ENCODE measurements at places on chromosomes 11 and 22.
A peak's percentile ranks its signal among the peaks of the same experiment; 100 is the strongest.

- no peak for DNase-seq
Observed at GRCh38 chr11:76984743-76985142, 49.5 kb upstream of the B3GNT6 start.

- DNase-seq, result no peak
Observed at GRCh38 chr22:46519377-46519776, 18.0 kb downstream of the CELSR1 start.

DNA sequence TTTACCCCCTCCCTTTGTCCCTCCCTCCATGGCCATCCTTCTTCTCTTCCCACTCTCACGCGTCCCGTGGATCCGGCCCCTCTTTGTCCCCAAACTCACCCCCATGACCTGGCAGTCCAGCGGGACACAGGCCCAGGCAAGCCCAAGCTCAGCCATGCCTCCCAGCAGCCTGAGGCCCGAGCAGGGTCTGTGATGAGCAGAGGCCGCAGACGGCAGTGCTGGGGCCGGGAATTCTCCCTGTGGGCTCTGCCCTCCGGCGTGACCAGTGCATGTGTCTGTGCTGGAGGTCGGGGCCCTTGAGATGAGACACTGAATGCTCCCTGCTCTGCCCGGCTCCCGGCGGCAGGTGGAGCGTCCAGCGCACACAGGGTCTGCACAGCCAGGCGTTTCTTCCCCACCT, 237.9 kb downstream of the BRD1 start:
- DNase-seq, result no peak

GRCh38 chr11:34856251-34856650, 59.9 kb downstream of the APIP start:
- DNase-seq, result no peak

DNA sequence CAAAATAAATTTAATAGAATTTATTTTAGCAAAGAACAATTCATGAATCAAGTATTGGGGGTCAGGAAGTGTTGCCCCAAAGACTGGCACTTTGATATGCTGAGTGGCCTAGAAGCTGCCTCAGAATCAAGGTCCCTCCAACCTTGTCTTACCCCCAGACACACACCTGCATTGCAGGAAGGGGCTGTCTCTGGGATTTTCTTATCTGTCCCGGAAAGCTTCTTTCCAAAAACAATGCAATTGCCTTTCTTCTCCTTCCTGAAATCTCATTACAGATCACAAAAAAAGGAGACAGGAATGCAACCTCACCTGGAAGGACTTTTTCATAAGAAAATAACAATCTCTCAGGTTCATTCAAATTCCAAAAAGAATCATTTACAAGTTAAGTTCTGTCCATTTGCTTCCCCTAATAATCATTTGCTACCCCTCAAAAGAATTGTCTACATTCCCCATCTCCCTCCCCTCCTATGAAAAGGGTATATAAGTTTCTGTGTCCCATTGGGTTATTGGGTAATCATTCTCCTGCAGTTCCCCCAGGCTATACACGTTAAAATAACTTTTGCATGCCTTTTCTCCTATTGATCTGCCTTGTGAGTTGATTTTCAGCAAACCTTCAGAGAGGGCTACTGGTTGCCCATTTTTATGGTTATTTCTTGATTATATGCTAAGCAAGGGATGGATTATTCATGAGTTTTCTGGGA, 21.3 kb downstream of the OR10A6 start:
- no peak for DNase-seq

- no peak for DNase-seq
Observed at GRCh38 chr22:23774922-23775436, 2.3 kb downstream of the MMP11 start.

- no peak for DNase-seq
Observed at GRCh38 chr22:37329238-37330140, 47.2 kb downstream of the CYTH4 start.

- DNase-seq, result no peak
Observed at GRCh38 chr11:132168344-132168981, 798.0 kb downstream of the NTM start.

DNA sequence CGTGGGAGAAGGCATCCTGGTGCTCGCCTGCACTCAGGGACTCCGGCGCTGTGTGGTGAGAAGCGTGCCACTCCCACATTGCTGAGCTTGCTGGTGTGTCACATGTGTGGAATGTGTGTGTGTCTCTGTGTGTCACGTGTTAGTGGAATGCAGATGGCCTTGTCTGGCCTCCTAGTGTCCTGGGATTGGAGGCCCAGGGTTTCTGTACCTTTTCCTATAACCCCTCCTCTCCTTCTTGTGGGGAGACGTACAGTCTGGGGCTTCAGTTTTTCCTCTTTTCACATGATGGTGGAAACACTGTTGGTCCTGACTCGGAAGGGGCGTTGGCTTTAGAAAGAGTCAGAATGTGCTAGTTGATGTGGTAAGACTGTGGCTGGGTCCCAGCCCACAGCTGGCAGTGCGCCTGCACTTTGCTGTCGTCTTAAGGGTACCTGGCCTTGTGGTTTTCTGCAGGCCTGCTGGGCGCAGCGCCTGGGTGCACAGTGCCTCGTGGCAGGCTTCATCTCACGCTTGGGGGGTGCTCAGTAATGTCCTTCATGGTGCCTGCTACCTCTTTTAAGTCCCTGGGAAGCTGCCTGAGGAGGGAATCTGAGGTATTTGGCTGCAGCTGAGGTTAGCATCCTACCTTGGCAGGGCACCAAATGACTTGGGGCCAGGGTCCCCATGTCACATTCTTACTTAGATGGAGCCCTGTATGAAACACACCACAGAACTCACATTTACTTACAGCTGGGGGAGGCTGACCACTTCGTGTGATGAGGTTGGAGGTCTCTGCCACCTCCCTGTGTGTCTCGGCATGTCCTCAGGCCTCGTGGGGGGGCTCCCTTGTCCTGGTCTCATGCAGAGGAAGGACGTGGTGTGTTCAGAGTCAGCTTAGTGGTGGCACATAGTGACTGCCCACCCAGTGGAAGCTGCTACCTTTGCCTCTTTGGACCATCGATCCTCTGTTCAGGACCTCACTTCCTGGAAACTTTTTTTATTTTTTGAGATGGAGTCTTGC, 61.9 kb downstream of the MED15 start:
- DNase-seq, result peak; percentile 73

- DNase-seq, result no peak
Observed at GRCh38 chr22:49609207-49609876, 218.3 kb downstream of the BRD1 start.

GRCh38 chr11:134724779-134725140, 312.7 kb upstream of the B3GAT1 start:
- DNase-seq, result no peak

DNA sequence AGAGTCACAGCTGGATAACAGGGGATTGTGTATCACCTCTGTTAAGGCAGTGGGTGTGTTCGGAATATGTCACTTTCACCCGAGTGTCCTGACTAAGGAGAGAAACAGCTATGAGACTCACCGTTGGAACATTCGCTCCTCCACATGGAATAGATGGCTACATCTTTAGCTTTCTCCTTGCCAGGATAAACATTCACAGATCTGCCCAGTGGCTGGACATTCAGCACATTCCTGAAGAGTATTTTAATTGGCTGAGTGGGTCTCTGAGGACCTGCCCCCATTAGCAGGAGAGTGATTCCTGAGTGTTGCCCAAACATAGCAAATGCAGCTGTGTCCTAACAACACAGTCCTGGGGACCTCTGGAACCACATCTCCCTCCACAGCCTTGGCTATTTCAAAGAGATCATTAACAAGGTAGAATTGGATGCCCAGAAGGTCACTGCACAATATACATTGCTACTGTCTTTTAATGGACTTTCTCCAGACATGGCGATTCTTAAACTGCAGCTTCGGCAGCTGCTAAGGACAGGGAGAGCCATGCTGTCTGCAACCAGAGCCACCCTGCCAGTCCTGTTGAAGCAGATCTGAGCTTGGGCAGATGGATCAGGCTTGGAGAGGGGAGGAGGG, 435.0 kb upstream of the CADM1 start:
- DNase-seq, result no peak

- DNase-seq, result no peak
Observed at GRCh38 chr11:122100756-122101080, 15.3 kb downstream of the BLID start.

DNA sequence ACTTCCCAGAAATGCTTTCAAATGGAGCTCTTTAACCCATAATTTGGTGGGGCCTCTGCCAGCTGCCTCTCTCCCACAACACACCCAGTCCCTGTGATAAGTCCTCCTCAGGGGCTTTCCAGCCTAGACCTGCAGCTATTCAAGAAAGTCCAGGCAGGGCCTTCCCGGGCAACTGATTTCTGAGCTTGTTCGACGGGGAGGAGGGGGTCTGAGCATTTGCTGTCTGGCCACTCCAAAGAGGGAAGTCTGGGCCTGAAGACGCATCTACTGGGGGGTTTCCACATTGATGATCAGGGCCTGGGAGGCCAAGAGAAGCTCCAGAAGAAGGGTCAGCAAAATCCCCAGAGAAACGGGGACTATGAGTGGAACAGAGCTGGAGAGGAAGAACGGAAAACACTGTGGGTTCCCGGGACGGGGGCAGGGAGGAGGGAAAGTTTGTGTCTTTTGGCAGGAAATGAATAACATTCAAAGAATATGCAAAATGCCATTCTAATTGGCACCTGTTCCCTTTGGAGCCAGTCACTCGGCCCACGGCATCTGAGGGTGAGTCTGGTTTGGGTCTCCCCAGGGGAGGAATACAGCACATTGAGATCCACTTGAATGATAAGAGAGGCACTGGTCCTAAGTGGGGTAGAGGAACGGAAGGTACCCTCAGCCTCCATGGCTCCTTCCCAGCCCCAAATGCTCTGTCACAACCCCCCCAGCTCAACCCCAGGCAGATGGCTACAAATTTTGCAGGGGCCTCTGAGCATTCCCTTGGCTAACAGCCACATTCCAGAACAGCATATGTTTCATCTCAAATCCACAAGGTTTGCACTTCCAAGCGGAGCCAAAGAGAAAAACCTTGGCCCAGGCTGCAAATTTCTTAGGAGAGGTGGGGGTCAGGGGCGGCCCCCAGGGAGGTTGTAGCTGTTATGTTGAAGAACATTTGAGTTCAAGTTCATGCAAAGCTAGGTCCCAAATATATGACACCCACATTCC, 72.0 kb downstream of the RPUSD4 start:
- DNase-seq, result no peak

DNA sequence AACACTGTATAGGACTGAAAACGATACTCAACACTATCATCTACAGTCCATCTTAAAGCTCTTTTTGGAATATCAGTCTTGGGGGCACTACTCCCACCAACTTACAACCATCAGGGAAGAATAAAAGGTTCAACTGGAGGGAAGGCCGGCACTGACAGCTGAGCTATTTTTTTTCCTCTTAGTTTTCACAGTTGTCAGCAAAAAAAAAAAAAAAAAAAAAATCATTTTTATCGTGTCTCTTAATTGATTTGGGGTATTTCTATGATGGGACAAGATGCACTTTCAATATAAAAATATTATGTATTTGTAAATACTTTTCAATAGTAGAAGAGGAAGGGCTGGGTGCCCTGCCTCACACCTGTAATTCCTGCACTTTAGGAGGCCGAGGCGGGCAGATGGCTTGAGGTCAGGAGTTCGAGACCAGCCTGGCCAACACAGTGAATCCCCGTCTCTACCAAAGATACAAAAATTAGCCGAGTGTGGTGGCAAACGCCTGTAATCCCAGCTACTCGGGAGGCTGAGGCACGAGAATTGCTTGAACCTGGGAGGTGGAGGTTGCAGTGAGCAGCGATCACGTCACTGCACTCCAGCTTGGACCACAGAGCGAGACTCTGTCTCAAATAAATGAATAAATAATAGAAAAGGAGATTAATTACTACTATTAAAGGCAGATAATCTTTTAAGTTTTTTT, 1.5 kb downstream of the KIF18A start:
- no peak for DNase-seq

GRCh38 chr11:69377953-69378302, 84.0 kb downstream of the MYEOV start:
- DNase-seq, result no peak

- DNase-seq, result no peak
Observed at GRCh38 chr11:33722590-33723234, 13.5 kb downstream of the CD59 start.

DNA sequence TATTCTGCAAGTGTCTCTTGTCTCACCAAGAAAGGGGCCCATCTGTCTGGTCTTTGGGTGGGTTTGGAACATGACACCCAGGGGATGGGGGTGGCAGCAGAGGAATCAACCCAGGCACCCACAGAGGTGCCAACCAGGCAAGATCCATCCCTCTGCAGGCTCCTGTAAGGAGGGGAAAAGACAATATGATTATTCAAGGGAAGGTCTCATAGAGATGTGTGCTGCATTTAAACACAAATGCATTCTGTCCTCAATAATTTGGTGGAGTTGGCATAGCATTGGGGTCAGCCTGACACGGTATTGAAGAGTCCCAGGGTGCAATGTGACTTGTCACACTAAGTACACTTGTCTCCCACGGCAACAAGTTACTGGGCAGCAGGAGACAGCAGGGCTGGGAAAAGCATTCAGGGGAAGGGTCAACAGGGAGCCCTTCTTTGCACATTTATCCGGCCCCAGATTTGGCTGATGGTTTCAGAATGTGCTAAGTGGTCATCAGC, 33.1 kb upstream of the SPON1 start:
- no peak for DNase-seq

- no peak for DNase-seq
Observed at GRCh38 chr22:45077826-45078334, 68.1 kb upstream of the PHF21B start.

DNA sequence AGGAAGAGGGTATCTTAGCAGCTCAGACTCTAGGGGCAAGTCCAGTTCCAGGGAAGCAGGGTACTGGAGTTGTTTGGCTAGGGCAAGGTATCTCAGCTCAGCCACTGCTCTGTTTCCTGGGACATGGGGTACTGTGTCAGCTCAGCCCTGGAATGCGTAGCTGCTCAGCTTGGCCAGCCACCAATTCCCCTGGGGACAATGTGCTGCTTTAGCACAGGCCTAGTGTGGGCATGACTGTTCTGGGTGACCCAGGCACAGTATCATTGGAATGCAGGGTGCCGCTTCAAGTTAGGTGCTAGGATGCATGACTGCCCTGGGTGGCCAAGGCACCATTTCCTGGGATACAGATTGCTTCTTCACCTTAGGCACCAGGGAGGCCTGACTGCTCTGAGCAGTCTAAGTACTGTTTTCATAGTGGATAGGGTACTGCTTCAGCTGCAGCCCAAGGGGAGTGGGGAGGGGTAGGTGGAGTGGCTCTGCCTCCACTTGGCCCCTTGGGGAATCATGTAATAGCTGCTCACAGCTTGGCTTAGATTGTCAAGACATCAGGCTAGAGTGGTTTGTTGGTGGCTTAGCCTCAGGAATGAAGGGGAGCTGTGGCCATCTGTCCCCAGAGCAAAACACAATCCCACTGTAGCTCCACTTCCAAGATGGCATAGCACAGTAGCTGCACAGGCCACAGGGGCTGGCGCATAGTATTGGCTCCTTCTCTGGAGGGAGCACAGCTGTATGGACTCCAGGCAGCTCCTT, 36.0 kb downstream of the MADD start:
- no peak for DNase-seq

- no peak for DNase-seq
Observed at GRCh38 chr11:17934194-17934593, 78.7 kb downstream of the SERGEF start.

- no peak for DNase-seq
Observed at GRCh38 chr11:78841456-78842060, 266.9 kb upstream of the NARS2 start.

DNA sequence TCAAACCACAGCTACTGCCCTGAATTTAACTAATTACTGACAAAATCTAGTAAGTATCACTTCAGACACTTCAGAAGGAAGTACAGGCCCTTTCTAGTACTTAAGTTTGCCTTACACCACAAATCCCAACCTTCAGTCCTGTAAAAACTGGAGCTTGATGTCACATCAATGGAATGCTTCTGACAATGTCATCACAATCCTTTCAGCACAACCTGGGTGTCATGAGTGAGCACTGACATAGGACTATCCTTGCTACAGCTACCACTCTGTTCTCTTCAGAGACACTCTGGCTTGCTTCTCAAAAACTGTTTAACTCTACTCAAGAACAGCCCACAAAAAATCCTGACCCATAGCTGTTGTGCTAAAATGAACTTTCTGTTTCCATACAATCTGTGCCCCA, 108.2 kb downstream of the RRM1 start:
- DNase-seq, result no peak

Data from stimulated activated CD8-positive, alpha-beta memory T cell treated with anti-CD3 and anti-CD28 coated beads, Interleukin-2, amount 100 ng/mL, for 1 hour (primary cell).